IMR-90 (cell line): ENCODE measurements at places on chromosomes 5 and 9. TPM values are rescaled to one million over a fixed set of nuclear protein-coding genes. Genes with fewer than 3 reads are reported as not detected.
A peak's percentile ranks its signal among the peaks of the same experiment; 100 is the strongest.

DNA sequence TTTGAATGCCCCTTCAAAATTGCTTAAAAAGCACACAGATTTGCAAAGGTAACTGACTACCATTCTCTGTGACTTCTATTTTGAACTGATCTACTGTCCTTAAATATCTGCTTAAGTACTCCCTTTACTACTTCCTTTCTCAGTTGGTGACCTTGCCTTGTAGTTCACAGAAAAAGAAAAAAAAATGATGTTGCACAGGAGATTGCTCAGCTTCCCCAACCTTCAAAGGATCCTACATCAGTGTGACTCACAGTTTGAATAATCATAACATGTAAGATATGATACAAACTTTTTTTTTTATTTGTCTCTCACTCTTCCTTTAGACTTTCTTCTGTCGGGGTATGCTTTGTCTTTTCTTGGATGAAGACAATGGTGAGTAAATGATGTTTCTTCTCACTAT lies 1029.6 kb downstream of the CDH12 start:
- DNase-seq = peak; percentile 50

DNA sequence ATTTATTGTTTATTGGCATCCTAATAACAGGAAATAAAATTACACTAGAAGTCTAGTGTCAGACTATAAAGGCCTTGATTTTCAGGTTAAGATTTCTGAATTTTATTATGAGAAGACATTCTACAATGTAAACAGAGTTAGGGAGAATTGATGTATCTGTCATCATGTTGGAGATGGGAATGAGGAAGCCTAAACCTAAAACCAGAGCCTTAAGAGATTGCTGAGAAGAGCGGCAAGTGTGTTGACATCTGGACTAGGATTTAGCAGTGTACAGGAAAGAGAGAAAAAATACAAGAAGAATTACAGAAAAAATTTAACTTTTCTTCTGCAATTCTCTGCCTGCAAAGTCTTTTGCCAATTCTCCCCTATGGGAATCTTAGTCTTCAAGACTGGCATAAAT lies 525.5 kb downstream of the NR2F1-AS1 start:
- DNase-seq = peak; percentile 15

GRCh38 chr5:43017428-43017815 lies 22.7 kb downstream of the ANXA2R start:
- DNase-seq = peak; percentile 55

- no peak for DNase-seq
Measured at GRCh38 chr5:65819905-65820240, 97.9 kb downstream of the NLN start.

DNA sequence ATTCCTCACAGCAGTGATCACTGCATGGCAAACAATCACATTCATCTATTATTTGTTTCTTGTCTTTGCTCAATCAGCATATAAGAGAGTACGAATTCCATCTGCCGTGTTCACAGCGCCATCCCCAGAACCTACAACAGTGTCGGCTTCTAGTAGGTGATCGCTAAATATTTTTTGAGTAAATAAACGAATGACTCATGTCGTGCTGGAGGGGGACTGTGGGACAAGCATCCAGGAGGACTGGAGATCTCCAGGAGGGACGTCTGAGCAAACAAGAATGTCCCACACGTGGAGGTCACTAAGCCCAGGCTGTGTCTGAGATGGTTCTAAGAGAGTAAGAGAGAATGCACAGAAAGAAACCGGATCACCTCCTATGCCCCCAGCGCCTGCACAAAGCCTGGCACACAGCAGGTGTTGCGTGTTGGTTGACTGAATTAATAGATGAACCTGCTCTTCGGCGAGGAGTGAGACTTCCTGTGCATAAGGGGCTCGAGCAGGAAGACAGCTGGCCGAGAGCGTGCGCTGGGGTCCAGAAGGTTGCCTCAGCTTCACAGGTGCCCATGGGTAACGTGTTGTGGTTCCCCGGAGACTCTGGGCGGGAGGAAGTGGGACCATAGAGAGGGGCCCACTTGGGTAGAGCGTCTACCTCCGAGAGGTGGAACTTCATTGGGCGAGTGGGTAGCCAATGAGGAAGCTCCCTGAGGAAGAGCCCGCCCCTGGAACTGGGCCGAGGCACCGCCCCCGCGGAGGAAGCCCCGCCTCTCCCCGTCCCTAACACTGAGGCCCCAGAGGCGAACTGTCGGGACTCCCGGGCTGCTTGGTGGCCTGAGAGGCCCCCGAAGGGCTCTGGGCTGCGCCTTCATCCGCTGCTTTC lies 193.0 kb downstream of the MELK start:
- peak; percentile 35 for DNase-seq

DNA sequence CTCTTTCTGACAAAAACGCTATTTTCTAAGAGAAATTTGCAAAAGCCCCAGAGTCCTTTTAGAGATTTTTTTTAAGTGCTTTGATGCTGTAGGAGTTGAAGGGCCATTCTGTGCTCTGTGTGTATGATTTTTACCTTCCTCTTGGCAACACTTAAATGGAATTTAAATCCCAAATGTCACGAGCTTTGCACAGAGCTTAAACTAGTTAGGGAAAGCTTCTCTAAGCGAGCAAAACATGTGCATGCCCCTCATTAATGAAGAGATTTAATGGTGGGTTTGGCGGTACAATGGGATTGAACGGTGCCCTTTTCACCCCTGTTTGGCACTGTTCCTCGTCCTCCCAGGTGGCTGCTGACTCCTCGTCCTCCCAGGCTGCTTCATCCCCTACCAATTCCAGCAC lies 220.7 kb downstream of the DRD1 start:
- no peak for DNase-seq

- no peak for DNase-seq
Measured at GRCh38 chr9:134626069-134626423, 15.6 kb upstream of the COL5A1 start.

GRCh38 chr9:135163023-135163780 lies 75.7 kb downstream of the OLFM1 start:
- DNase-seq = no peak

DNA sequence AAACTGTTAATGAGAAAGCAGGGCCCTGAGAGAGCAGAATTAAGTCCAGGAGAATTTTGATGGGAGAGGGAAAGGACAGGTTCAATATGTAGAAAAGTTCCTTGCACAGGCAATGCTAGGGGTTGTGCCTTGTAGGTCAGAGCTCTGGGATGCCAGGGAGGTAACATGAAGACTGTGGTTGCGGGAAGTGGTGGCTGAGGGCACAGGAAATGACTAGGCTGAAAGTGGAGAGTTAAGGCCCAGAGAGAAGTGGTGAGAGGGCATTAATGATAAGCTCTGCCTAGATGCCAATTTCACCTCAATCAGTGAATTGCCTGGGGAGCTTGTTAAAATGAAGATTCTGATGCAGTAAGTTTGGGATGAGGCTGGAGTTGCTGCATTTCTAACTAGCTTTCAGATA lies 31.5 kb upstream of the PPP3R2 start:
- no peak for DNase-seq

- no peak for DNase-seq
Measured at GRCh38 chr9:132586830-132587591, 4.6 kb downstream of the BARHL1 start.

GRCh38 chr9:128109050-128109709 lies 18.3 kb downstream of the PTGES2 start:
- no peak for DNase-seq

- DNase-seq = peak; percentile 95
Measured at GRCh38 chr9:81559709-81560108, 129.6 kb downstream of the TLE1 start.

DNA sequence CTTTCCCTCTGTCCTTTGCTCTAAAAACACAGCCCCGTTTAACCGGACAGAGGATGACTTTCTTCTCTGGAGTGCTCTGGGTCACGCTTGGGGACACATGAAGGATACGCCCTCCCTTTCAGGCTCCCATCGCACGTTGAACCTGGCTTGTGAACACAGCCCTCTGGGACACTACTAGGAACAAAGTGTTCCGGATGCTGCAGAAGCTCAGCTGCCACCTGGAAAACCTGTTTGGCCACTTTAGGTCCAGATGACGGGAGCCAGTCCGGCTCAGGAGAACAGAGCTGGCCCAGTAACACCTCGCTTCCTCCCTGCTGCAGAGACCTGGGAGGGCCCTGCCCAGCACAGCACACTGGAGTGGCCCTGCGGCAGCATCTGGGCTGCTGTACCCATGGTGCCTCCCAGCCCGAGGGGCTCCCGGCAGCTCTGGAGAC lies 60.1 kb downstream of the GADD45G start:
- no peak for DNase-seq

DNA sequence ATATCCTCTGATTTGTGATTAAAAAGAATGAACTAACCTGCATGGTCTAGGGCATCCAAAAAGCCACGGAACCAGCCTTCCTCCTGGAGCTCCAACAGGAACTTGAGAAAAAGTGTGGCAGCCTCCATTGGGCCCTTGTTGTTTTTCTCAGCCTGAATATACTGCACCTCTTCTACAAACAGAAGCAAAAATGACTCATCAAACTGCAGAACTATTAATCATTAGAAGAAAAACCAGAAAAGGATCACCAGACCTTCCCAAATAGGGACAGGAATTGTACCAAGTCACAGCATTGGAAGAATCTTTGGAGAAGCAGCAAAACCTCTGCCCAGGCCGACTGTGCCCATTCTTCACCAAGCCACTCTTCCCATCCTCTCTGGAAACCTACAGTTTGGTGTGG lies 25.2 kb downstream of the RIGI start:
- DNase-seq = peak; percentile 46

- peak; percentile 77 for DNase-seq
Measured at GRCh38 chr5:123125962-123126732, 37.1 kb downstream of the PRDM6 start.

DNA sequence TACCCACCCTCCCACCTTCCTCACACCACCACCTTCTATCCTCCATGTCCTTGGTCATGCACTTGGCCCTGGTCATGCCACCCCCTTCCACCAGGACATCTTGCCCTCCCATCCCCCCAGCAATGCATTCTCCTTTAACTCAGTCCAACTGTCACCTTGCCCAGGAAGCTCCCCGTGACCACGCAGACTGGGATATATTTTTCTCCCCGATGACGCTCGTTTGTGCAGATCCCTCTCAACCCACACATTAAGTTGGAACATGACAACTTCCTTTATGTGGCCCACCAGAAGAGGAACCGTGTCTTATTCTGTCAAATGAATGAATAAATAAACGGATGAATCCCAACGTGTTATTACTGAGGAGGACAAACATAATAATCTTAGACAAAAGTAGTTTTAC lies 82.8 kb upstream of the TAS2R1 start:
- DNase-seq = peak; percentile 80

GRCh38 chr5:158899792-158900191 lies 199.9 kb downstream of the EBF1 start:
- DNase-seq = no peak

DNA sequence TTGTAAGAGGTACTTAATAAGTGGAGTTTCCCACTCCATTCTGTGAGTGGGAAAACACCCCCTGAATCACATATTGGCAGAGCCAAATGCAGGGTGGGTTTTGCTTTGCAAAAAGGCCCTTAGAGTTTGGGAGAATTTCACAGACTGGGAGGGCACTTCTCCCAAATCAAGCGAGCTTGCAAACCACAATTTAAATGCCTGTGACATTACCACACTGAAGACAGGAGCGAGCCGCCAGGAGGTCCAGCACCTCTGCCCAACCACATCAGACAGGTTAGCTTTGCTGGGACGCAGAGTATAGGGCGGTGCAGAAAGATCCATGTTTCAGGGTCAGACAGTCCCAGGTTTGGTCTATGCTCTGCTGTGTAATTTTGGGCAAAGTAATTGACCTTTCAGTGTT lies 2.3 kb downstream of the ALAD start:
- DNase-seq = no peak

DNA sequence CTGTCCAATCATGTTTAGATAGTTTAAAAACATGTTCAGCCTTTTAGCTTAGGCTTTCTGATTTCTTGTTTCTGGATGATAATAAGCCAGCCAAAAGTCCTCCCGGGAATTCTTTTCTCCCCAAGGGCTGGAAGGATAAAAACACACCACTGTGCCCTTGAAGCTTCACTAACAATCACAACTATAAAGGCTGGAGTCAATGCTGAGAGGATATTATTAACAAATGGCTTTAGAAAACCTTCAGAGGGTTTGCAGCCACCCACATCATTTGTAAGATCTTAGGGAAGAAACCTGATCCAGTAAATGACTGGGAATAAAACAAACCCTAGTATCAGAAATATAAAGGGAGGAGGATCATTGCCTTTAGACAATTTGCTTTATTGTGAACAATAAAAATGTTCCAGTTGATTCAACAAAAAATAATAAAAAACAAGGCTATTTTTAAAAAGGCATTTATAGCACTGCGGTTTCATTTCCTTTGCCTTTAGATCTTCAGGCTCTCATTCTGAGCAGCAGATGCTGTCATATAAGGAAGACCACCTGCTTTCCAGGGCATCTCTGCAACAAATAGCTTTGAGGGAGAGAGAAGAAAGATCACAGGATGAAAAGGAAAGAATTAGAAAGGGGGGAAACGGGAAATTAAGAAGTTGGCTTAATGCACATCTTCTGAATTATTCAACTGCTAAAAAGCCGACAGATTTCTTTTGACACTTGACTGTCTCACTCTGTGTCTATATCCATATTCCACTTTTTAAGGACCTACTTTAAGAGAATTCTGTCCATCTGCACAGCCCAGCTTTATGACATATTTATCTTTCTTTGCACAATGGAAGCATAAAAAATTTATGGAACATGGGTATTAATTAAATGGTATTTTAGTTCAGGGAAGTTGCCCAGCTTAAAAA lies 277.2 kb upstream of the SLC24A2 start:
- no peak for DNase-seq

- DNase-seq = no peak
Measured at GRCh38 chr5:96315431-96315830, 117.6 kb downstream of the PCSK1 start.

- DNase-seq = no peak
Measured at GRCh38 chr9:4567601-4568000, 77.3 kb downstream of the SLC1A1 start.

GRCh38 chr5:31823472-31823871 lies 184.5 kb downstream of the PDZD2 start:
- DNase-seq = no peak

GRCh38 chr5:149277801-149278200 lies 6.1 kb downstream of the AFAP1L1 start:
- no peak for DNase-seq

DNA sequence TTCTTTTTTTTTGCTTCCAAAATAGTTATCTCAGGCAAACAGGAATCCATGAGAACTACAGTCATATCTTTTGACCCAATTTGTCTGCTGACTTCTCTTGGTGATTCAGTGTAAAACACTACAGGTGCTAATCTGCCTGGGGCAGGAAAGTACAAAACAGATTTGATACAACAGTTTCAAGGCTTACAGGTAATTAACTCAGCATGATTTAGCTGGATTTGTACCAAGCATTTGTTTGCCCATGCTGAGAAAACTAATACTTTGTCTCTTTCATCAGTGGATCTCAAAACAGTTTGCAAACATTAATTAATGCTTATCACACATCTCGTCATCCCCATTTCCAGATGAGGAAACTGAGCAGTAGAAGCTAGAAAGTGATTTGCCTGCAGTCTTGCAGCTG lies 312.5 kb upstream of the SEMA6A start:
- no peak for DNase-seq

The TMOD1 gene
- 0.18 and 0.28 TPM in 2 replicates for total RNA-seq

The TAF11L6 gene
- not detected in 2 replicates for total RNA-seq

The SLC6A7 gene
- under 0.01 TPM in 1 of 2 replicates, not detected in the other for total RNA-seq

The TAF9 gene
- 104 and 127 TPM in 2 replicates for total RNA-seq

The OBP2B gene
- not detected in 2 replicates for total RNA-seq

The PCDHAC1 gene
- total RNA-seq = under 0.01 TPM in 1 of 2 replicates, not detected in the other

The TXNDC8 gene
- total RNA-seq = not detected in 2 replicates

The RNF183 gene
- total RNA-seq = not detected in 2 replicates

The GMCL2 gene
- total RNA-seq = not detected in 2 replicates

The MARCOL gene
- not detected in 2 replicates for total RNA-seq

The RETREG1 gene
- not detected in 2 replicates for total RNA-seq
